AG08395 (cell line): ENCODE measurements at places on chromosomes 2 and 18.

DNA sequence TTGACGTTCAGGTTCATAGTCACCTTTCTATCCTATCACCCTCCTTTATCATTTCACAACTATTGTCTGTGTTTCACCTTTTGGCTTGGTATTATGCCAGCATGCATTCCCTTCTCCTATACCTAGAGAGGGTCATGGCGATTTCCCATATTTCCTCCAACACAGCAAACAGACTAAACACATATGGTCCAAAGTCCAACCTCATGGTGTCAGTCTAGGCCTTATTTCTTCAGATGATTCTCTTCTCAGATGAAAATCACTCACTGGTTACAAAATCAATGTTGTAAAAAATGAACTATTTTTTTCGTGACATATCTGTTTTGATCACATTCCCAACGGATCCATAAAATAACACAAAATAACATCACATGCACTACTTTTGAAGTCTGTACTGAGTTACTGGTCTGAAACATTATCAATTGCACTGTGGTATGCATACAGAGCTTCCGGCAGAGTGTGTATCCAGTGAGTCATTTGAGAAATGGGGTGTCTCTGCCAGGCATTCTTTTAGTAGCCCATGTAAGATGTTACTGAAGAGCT lies 204.8 kb upstream of the GALNT5 start:
- peak; percentile 77 for DNase-seq

- no peak for DNase-seq
Measured at GRCh38 chr2:192437653-192438052, 242.9 kb upstream of the TMEFF2 start.

DNA sequence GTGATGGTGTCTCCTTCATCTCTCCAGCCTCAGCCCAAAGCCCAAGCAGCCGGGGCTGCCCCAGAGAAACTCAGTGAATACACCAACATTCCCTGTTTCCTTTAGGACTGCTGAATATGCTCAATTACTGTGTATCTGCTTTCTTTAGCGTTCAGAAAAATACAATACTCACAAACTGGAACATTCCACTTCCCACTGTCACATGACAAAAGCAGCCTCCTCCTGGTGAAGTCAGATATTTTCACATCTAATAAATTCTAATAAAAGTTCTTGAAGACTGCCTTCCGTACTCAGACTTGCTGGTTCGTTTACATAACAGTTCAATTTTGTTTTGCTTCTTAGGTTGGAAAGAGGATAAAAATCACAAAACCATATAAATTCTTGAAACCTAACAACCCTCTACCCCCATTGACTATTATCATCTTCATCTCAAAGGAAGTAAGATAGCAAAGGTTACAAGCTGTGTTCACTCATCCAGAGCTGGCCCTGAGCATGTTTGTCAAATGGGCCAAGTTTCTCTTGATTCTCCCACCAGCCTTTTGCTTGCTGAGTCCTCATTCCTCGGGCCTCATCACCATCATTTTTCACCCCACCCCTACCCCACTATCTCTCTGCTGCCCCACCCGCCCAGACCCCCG lies 190.8 kb upstream of the HNRNPA3 start:
- no peak for DNase-seq

- DNase-seq = peak; percentile 61
Measured at GRCh38 chr18:36808681-36809080, 20.1 kb downstream of the TPGS2 start.

DNA sequence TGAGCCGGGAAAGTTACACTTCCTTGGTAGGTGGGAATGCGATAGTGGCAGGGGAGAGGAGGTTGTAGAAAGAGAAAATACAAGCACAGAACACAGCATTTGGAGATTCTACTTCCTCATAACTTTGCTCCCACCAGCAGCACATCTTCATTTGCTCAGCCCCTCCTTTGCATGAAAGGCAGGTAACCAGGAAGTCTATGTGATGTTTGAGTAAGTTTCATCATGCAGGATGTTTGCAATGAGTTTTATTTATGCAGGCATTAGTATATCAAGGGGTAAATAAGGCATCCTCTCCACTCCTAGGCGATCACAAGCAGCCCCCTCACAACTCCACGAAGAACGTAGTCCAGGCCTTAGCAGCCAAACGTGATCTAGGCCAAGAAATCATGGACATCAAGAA lies 5.0 kb downstream of the RNF152 start:
- DNase-seq = no peak

DNA sequence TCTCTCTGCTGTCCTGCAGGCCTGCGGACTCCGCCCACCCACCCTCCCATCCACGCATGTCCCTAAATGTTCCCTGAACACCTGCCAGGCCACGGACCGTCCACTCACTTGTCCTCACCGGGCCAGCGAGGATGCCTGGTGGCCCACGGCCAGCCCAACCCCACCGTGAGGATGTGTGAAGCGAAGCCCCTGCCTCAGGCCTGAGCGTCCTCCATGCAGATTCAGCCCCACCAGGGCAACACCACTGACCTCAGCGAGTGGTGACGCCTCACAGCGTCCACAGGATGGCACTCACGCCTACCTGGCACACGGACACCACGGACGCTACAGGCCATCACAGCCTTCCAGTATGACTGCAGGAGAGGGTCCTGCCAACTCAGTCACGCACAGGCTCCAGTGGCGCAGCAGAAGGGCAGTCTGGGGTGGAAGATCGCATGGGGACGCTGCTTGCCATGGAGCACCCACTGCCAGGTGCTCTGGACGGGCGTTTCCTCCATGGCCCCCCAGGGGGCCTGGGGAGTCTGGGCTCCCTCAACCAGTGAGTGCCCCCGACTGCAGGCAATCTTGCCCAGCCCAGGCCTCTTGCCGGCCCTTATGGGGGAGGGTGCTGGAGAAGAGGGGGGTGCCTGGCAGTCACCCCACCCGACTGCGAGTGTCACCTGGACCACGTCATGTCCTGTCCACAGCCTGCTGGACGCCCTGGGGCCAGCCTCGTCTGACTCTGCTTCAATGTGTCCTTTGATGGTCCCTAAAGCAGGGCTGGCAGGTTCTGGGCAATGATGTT lies 25.4 kb downstream of the HDAC4 start:
- no peak for DNase-seq

GRCh38 chr2:53768242-53768542 lies 588 bp downstream of the CHAC2 start:
- no peak for DNase-seq

DNA sequence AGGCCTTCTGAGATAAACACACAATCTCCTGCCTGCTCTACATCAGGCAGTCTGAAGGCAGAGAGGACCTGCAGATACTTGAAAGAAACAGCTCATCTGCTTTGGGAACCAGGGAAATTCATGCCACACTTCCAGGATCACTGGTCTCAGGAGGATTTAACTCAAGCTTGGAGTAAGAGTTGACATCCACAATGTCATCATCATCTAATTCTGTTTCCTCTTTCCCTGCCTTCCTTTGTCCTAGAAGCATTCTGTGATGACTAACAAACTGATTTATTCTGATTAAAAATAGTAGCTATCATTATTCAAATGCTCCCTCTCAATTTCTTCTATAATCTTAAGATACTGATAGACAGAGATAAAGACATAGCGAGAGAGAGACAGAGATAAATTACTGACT lies 766.8 kb downstream of the BCL11A start:
- DNase-seq = no peak

- no peak for DNase-seq
Measured at GRCh38 chr2:110804915-110805314, 72.5 kb downstream of the ACOXL start.

- no peak for DNase-seq
Measured at GRCh38 chr18:58886864-58887612, 22.4 kb downstream of the ZNF532 start.
